Lower lobe of right lung (tissue), 2 donors: ENCODE measurements at places on chromosomes 6 and 20. TPM values are rescaled to one million over a fixed set of nuclear protein-coding genes. Genes with fewer than 3 reads are reported as not detected.

Gene ABHD16B
- total RNA-seq: not detected

DNA sequence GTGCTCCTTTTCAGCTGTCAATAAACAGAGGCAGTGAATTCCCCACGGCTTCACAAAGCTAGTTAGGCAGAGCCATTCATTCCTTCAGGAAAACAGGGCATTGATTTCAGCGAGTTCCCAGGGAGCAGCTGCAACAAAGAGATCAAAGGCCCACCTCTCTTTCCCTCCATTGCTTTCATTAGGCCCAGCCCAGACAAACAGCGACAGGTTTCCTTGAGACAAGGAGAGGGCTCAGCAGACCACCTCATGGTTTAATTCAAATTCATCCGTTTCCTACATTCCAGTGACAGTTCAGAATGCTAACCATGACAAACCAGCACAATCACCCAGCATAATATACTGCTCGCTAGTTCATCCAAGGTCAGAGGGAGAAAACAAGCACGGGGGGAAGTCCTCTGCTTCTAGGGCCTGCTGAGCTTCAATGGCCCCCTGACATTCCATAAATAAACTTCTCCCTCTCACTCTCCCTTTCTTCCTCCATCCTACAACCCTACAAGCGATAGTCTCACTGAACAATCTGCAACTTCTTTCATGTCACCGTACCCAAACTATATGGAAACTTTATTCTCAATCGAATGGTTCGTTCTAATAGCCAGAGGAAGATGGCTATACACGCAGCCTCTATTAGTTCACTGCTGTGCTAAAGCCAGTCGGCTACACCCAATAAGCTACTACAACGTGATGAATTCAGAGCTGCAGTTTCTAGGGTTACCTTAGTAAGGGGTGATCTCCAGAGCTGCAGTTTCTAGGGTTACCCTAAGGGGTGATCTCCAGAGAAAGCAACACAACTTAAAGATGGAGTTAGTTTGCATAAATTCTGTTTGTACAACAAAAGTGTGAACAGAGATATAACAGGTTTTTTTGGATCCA is 34.7 kb downstream of the PLAGL1 start:
- no peak for DNase-seq

Gene ARMH2
- total RNA-seq: 0.68 TPM

GRCh38 chr6:146550911-146551310 is 7.3 kb downstream of the RAB32 start:
- no peak for DNase-seq

- DNase-seq: no peak
Measured at GRCh38 chr6:30893666-30894065, 9.3 kb downstream of the DDR1 start.

Gene PKHD1
- 0.09 TPM for total RNA-seq

DNA sequence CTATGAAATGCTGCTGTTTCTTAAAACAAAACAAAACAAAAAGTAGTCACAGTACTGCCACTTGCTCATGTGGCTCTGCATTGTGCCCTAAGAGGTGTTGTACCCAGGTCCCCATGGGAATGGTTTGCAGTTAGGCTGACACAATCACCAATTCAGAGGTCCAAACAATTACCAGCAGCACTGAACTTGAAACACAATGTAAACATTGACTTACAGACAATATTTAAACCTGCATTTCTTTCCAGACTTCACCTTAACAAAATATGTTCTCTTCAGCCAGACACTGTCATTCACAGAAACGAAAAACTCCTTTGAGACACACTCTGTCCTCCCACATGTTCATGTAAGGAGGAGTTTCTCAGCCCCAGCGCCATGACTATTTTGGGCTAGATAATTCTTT is 206.8 kb upstream of the ARG1 start:
- DNase-seq: no peak

- peak; percentile 82 for DNase-seq
Measured at GRCh38 chr6:26020329-26021000, 57.9 kb downstream of the TRIM38 start.

DNA sequence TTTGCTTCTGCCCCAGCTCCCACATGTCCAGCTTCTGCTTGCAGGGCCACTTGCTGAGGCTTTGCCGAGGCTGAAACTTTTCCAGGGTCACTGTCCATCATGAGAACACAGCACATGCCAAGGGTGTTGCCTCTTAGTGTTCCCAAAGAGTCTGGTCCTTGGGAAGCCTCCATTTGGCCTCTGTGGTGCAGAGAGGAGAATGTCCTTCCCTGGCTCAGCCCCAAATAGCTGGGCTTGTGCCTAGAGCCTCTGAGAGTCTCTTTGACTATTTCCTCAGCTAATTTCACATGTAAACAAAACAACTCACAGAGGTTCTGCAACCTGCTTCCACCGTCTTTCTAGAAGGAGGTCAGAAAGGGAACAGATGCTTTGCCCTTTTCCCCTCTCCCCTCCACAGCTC is 40.4 kb upstream of the RAB23 start:
- no peak for DNase-seq

DNA sequence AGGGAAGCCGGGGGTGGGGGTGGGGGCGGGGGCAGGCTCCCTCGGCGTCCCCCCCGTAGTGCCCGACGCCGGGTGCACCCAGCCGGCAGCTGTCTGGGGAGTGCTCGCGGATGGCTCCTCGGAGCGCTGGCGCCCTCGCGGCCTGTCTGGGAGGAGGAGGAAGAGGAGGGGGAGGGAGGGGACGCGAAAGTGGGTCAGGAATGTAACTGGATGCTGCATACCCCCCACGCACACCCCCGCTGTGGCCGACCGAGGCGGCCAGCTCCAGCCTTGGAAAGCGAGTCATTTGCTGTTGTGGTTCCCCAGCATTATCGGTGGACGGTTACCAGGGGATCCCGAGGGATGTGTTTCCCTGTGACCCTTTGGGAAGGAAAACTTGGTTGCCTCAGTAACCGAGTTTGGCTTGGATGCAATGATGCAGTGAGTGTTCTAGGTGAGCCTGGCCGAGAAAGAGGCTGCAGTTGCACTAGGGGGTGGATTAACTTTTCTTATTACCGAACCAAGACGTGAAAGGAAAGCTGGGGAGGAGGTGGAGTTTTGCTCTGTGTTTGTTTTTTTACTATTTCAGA is 55.2 kb upstream of the RREB1 start:
- peak; percentile 73 for DNase-seq

GRCh38 chr6:4345543-4345942 is 210.2 kb upstream of the ECI2 start:
- DNase-seq: no peak

Gene KCNB1
- 0.53 TPM for total RNA-seq

GRCh38 chr20:48223715-48224114 is 438.4 kb upstream of the SULF2 start:
- DNase-seq: no peak

GRCh38 chr6:15823838-15824414 is 161.1 kb upstream of the DTNBP1 start:
- no peak for DNase-seq
